ENCODE measurements at places on chromosomes 3 and 15.

DNA sequence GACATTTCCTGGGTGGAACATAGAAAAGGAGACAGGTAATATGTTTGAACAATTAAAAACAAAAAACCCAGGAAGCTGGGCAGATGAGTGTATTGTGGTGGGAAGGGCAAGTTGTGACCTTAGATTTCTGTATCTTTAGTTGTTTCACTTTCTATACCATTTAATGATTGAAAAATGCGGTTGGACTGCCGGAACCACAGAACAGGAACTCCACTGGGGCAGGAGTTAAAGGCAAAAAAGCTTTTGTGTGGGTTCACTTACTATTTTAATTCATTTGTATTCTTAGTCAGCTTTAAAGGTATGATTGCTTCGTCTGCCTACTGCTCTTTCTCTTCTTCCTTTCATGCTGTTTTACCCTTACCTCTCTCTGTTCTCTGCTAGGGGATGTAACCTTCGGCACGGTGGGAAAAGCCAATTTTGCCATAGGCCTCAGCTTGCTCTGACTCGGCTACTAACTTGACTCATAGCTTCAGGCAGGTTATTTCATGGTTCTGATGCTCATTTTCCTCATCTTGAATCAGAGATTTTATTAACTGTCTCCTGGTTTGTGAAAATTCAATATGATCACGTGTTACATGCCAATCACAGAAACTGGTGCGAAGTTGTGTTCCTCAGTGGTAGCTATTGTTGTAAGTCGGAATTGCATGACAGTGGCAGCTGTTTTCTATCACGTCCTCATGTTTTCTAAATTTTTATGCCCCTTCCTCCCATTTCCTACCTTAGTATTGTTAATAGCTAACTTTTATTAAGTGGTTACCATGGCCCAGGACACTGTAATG lies 1.6 kb upstream of the MCTP2 start:
- DNase-seq, result no peak

DNA sequence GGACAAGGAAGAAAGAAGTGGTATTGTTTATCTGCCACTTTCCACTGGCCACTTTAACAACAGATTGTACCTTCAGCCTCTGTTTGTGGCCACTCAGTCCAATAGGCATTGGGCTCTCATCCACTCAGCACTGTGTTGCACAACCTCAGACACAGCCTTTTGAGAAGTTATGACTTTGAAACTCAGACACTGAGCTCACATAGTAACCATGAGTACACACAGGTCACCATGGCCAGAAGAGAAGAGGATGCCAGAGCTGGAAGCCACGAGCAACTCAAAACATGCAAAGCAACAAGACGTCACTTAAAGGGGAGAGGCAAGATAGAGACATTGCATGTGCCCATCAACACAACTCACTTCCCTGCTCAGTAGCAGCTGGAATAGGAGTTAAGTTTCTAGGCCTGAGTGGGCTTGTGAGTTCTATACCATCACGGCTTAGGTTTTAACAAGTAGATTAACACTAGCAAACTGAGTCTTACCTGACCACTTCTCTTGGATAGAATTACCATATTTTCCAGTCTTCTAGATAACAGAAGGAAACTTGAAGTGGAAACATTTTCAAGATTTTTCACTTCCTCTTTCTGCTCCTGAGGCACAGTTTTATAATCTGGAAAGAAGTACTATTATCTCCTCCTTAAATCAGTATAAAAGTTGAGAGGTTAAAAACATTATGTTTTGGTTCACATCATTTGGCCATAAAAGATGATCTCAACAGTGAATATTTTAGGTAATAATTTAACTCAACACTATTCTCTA lies 103.5 kb downstream of the IMPG2 start:
- DNase-seq, result peak; percentile 82

DNA sequence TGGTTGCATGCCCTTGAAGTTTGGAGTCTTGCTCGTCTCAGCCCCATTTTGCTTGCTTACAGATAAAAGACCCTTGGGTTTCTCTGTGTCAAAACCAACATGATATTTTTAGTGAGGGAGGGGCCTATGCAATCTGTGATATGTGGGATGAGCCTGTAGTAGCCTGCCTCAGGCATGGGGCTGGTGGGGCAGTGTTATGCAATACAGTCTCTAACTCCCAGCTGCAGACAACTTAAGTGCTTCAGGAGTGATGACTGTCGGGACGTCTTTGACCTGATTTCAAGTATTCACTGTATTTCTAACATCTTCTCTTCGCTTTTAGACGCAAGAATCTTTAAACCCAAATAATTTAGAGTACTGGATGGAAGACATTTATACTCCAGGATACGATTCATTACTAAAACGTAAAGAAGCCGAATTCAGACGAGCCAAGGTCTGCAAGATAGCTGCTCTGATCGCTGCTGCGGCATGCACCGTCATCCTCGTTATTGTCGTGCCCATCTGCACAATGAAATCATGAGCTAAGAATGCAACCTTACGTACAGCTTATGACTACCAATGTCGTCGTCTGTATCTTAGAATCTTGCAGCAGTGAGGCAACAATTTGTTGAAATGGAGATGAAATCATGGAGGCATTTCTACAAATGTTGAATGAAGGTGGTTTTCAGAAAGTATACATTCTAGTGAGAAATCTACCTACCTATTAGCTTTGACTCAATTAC lies 35.9 kb downstream of the MINAR1 start:
- no peak for DNase-seq

DNA sequence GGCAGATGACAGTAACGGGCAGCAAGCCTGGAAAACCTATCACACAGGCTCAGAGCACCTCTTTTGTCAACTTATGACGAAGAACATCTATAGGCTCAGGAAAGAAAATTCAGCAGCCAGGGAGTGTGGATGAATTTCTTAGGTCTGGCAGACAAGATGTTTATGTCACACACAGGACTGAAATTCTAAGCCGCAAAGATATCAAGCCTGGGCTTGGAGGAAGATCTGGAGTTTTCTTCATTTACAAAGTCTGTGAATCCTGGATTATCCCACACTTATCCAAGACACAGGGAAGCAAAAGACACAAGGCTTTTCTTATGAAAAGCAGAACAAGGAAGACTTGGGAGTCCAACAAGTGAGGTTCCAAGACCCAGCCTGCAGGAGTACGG lies 23.4 kb upstream of the CHCHD6 start:
- no peak for DNase-seq

DNA sequence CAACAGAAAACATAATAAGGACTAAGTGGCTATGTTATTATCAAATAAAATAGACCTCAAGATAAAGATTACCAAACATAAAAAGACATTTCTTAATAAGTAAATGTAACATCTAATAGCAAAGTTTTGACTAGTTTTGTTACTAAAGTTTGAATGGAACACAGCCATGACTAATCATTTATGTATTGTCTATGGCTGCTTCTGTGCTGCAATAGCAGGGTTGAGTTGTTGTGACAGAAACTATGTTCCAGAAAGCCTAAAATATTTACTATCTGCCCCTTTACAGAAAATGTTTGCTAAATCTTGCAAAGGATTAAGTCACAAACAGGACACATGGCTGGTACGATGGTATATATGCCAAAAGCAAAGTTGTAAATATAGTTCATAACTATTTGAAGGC lies 37.9 kb upstream of the MYH15 start:
- peak; percentile 9 for DNase-seq

DNA sequence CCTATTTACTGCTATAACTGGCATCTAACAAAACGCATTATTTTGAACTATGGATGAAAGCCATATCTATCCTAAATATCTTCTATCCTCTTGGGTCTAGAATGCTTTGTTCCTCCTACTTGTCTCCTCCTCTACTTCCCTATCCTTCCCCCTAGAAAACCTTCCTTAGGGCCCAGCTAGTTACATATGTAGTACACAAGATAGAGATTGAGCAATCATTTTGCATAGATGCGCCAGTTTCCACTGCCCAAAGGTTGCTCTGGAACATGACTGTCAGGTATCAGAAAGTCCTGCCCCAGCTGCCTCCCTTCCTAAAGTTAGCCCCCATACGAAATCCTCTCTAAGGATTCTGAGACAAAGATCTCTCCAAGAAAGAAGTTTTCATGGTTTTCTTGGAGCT lies 55.1 kb downstream of the GPR160 start:
- DNase-seq, result no peak

DNA sequence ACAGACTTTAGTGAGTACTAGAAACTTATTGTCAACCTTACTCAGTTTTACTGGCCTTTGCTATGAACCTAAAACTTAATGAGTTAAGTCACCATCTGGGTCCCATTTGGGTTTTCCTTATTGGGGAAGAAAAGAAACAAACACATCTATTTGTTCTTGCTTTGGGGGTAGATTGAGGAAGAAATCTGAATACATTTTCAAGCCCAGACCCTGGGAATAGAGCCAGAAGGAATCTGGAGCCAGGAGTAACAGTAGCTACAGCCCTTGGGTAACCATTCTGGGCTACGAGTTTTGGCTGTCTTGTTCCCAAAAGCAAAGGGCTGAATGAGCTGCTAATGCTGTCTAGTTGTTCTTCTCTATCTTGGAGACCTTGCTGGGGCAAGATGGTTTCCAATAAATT lies 16.5 kb downstream of the SLC12A1 start:
- DNase-seq, result peak; percentile 3

GRCh38 chr3:52250122-52250521 lies 4.6 kb downstream of the PPM1M start:
- no peak for DNase-seq

Data from stromal cell of bone marrow (primary cell).